ENCODE measurements at places on chromosomes 11 and 22.

DNA sequence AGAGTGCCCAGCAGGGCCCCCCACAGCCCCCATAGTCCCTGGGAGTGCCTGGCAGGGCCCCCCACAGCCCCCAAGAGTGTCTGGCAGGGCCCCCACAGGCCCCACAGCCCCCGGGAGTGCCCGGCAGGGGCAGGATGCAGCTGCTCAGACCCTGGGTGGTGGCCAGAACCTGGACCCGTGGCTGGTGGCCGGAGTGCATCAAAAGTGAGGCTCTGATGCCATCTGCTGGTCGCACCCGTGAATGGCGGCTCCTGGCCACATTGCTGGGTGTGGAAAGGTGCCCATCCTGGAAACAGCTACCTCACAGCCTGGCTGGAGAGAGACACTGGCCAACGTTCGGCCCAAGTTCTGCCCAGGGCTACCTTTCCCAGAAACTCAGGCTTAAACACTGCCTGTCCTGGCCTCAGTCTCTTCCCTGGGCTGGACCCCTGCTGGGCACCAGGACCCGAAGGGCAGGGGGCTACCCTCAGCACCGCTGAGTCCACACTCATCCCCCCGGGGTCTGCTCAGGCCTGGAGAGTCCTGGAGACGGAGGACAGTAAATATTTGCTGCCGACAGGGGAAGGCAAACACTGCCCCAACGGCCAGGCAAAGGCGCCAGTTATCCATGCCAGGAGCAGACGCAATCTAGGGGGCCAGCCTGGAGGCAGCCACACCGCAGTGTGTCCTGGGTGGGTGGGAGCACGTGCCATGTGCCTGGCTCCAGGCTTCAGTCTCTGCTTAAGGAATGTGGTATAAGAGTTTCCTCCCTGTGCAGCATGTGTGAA lies 4.4 kb downstream of the INS start:
- peak; percentile 15 for DNase-seq

GRCh38 chr11:82539669-82540068 lies 194.0 kb downstream of the FAM181B start:
- no peak for DNase-seq

GRCh38 chr11:103659743-103660142 lies 376.7 kb upstream of the DDI1 start:
- DNase-seq, result no peak

DNA sequence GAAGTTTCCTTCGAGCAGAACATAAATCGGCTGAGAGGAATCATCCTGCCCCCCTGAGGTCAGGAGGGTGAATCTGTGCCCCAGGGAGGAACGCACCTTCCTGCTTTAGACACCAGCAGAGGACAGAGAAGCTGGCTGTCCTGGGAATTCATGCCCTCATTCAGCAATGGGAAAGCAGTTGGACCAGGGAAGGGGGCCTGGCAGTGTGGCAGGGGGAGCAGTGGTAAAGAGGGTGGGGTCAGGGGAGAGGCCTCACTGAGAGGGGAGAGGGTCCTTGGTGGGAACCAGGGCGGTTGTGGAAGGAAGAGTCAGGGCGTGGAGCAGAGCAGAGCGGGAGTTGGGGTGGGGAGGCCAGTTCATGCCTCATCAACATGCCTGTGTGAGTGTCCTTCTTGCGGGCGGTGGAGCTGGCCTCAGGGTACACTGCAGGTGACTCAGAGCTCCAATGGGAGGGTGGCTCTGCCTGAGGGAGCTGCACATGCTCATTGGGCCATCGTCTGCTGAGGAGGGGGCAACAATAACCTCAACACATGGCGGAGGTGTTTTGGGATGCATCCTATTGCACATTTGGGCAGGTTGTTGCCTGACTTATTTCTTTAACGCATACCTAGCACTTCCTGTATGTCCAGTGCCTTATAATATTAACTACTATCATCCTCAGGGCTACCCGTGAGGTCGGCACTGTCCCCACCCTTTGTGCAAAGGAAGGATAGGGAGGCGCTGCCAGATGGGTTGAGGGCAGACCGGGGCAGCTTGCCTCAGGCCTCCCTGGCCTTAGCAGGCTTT lies 23.2 kb downstream of the MED15 start:
- no peak for DNase-seq

DNA sequence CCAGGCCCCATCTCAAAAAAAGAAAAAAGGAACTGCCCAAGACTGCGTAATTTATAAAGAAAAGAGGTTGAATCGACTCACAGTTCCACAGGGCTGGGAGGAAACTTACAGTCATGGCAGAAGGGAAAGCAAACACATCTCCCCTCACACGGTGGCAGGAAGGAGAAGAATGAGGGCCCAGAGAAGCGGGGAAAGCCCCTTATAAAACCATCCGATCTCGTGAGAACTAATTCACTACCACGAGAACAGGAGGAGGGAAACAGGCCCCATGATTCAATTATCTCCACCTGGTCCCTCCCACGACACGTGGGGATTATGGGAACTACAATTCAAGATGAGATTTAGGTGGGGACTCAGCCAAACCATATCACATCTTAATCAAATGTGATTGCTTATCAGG lies 82.2 kb downstream of the BUD13 start:
- DNase-seq, result no peak

DNA sequence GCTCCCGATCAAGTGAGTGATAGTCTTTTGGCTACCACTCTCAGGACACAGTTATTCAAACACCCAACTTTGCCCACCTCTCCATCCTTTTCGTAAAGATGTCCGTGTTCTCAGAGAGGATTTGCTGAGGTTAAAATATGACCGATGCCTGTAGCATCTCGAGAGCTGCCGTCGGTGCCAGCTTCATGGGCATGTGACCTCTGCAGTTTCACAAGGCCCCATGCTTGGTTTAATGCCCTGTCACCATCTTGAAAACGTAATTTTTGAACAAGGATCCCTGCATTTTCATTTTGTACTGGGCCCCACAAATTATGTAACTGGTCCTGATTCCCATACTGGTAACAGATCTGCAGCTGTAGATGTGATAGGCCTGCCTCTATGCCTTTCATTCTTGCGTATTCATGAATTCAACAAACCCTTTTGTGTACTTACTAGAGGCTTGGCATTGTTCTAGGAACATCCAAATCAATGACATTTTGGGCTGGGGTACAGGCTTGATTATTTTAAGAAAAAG lies 85.1 kb downstream of the BMAL1 start:
- no peak for DNase-seq

GRCh38 chr11:35009944-35010342 lies 93.5 kb downstream of the PDHX start:
- DNase-seq, result no peak

DNA sequence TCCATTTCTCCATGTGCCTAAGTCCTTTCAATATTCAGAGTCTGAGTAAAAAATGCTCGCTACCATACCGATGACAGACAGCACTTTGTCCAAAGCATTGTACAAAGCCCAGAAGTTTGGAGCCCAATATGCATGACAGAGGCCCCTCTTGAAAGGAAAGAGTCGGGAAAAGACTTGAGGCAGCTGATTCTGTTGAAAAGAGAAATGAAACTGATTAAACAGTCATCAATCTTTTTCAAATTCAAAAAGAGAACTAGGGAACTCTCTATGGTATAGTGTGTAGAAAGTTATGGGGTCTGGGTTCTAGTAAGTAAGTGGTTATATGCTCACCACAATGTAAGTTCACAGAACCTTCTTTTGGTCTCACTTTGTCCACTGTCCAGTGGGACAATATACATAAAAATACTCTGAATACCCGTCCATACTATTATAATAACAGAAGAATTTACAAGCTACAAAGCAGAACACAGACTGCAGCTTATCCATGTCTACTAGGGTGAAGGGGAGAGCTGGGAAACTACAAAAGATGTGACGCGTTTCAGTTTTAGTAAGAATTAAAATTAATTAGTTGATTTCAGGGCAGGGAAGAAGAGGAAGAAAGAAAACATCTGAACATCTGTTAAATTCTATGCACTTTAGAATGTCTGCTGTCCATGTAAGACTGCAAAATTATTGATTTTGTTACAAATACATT lies 26.7 kb downstream of the ALG8 start:
- no peak for DNase-seq

- DNase-seq, result no peak
Measured at GRCh38 chr11:79290761-79291160, 150.1 kb downstream of the TENM4 start.

DNA sequence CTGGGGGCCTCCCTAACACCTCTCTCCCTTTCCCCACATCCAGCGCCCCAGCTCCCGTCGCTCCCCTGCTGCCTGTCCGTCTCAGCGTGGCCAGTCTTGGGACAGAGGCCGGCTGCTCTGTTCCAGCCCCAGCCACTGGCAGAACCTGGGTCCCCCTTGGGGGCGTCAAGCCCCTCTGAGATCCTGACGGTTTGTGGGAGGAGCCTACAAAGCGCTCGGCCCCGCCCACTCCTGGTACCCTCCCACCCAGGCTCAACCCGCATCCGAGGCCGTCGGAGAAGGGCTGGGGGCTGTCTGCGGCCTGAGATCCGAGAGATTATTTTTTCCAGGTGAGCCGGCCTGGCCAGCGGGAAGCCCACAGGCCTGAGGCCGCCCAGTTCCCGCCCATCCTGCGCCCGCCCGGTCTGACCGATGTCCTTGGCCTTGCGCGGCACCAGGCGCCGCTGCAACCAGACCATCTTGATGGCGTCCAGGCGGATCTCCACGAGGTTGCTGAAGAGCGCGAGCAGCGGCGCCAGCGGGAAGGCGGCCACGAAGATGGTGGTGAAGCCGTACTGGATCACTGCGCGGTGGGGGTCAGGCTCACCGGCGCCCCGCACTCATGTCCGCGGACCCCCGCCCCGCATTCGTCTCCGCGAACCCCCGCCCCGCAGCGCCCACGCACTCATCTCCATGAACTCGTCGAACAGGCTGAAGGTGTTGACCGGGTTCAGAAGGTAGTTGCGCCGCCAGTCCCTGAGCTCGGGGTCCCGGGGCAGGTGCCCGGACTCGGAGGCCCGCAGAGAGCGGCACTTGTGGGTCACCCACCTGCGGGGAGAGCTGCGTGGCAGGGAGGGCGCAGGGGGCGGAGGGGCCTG lies 5.5 kb upstream of the SIGIRR start:
- no peak for DNase-seq

GRCh38 chr11:84588131-84588829 lies 1038.9 kb downstream of the DLG2 start:
- no peak for DNase-seq

DNA sequence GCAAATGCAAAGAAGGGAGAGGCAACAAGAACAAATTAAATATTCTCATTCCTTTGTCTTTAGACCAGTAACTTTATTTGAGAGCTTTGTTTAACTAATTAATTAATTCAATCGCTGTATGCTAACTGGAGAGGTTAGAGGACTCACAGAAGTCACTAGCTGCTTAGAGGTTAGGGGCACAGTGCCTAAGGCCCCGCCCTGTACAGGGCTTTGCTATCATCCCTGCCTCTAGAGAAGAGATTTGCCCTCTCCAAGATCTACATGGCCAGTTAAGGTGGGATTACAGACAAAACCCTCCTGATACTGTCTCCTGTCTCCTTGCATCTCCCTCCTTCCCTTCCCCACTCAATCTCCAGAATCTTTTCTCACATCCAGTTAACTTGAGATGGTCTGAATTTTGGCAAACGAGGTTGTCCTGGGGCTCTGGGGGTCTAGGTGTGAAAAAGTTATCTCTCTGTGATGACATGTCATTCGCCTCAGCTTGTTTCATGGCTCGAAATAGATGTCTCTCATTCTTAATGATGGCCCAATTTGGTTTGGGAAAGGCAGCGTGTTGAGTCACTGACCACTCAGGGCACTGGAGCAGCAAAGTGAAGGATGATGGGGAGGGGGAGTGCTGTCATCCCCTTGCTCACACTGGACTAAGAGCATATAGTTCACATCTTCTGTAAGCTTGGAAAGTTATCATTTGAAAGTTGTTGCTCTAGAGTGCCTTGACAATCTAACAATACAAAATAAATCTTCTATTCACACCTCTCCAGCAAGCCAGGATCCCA lies 190.9 kb downstream of the KIRREL3 start:
- DNase-seq, result no peak

- peak; percentile 24 for DNase-seq
Measured at GRCh38 chr22:41919357-41920224, 4.7 kb upstream of the SHISA8 start.

- no peak for DNase-seq
Measured at GRCh38 chr22:42521228-42521546, 1.6 kb upstream of the RRP7A start.

DNA sequence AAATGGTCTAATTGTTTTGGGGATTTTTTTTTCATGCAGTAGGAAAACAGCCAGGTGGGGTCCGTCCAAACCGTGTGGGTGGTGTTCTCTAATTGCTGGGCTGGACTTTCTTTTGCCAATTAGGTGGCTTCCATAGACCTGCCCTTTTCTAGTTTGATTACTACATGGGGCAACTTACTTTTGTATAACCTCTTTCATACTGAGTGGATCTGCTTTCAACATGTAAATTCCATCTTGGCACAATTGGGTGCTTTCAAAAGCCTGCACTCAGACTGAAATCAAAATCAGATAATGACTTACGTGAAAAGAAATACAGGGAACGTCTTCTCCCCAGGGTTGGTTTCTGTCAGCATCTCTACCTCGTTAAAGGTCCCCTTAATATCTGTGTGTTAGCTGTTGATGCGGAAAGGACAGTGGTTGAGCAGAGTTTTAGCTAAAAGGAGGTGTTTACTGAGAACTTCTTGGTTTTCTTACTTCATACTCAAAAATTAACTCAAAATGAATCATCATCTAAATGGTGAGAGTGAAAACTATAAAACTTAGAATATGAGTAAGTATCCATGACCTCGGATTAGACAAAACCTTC lies 72.1 kb downstream of the BARX2 start:
- no peak for DNase-seq

DNA sequence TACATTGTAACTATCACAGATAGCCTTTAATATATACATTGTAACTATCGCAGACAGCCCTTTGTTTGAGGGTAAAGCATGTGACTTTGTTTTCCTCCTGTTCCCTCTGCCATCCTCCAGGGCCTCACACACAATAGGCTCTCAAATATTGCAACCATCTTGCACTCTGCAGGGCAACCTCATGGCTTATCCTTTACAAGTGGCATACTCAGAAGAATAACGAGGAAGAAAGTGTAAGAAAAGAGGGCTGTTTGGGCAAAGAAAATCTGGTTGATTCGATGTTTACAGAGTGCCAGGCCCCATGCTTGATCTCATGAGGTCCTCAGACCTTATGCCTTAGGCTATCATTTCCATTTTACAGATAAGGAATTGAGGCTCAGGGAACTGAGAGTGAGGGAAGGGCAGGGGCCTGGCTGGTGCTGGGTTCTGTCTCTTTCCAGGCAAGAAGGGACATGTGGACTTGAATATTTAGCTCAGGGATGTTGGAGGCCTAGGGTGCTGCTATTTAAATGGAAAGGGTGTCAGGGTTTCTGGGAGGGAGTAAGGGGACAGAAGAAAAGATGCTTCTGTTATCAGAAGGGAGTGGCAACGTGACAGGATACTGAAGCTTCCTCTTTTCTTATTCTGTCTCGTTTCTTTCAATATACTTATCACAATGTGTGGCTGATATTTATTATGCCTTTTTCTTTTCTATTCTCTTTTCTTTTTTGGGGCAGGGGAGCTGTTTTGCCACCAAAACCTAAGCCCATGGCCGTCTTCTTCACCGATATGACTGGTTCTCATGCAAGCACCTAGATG lies 1.1 kb upstream of the SAMM50 start:
- DNase-seq, result no peak

- no peak for DNase-seq
Measured at GRCh38 chr11:66843776-66844495, 695 bp downstream of the RCE1 start.

- DNase-seq, result no peak
Measured at GRCh38 chr22:34946339-34946985, 119.5 kb upstream of the ISX start.

- DNase-seq, result no peak
Measured at GRCh38 chr11:73047773-73048371, 94.2 kb downstream of the FCHSD2 start.

- DNase-seq, result no peak
Measured at GRCh38 chr11:128282053-128282452, 305.3 kb downstream of the ETS1 start.

GRCh38 chr11:3130269-3131071 lies 34.6 kb downstream of the OSBPL5 start:
- DNase-seq, result no peak
